ENCODE measurements at places on chromosomes 3 and 15.
A peak's percentile ranks its signal among the peaks of the same experiment; 100 is the strongest.

DNA sequence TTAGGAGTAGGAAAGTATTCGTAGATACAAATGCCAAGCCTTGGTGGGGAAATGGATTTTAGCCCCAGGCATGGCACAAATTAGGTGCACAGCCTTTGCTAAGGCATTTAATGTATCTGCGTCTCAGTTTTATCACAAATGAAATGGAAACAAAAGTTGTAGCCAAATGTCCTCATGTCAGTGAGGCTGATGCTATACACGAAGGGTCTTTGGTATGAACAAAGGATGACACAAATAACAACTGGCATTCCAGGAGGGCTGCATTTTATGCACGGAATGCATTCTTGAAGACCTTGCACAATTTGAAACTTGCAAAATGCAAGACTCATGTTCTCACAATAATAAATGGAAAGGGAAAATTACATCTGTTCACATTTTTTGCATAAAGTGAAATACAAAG, 181.9 kb downstream of the SV2B start:
- DNase-seq, result no peak

DNA sequence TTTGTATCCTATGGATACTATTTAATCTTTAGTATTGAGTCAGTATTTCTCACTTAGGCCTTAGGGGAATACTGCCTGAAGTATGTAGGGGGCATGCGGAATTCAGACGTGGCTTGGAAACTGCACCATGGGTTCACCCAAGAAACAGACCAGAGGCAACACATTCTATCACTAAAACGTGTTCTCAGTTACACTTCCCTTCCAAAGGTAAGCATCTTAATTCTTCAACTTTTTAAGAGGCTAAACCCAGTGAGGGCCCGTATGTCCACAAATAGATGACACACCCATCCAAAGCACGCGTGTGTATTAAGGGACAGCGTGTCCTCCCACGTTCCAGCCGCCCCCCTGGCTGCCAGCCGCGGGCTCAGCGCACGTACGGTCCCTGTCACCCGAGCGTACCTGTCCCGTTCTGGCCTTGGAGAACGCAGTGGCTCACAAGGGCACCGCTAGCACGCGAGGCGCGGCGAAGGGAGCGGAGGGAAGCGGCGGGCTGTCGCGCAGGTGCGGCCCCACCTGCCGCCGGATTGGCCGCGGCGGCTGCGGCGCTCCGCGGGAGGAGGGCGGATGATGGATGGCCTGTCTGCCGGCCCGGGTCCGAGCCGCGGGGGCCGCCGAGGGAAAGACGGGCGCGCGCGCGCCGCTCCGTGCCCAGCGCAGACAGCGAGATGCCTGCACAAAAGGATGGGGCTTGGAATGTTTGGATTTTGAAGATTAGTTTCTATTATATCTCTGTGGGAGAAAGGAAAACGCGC, 1003.9 kb upstream of the NR2F2 start:
- no peak for DNase-seq

DNA sequence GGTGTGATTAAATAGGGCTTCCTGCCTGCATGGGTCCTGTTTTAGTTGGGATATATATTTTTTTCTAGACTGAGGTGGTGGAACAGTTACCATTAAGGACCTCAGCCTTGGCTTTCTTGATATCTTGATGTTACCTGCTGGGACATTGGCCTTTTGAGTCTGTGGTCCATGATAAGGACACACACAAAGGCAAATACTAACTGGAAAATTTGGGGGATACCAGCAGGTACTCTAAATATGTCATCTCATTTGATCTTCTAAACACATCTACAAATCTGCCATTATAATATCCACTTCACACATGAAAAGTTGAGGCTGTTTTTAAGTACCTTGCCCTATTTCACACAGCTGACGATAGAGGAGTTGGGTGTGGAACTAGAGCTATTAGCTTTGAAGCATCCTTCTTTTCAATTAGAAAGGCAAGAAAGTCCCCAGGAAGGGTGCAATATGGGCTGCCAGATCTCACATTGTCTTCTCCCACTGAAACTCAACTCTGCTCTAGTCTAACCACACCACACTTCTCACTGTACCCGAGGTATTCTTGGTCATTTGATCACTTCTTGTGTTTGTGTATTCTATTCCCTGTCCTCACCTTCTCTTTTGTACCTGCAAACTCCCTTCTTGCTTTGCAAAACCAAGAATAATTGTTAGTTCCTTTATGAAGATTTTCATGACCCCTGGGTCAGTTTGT, 288.3 kb upstream of the ICE2 start:
- no peak for DNase-seq

DNA sequence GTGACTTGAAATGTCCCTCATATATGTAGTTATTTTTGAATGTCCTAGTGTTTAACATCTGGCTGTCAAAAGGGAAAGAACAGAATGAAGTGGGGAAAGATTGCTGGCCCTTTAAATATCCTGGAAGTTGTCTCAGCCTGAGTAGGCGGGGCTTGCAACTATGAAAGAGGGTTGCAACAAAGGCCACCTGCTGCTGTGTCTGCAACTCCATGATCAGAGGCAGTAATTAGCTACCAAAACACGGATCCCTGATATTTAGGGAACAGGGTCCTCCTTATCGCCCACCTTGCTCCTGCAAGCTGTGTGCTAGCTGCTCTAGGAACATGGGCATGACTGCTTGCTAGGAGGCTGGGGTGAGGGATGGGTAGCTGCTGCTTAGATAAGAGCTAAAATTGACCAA, 100.2 kb upstream of the CFAP20DC start:
- no peak for DNase-seq

- no peak for DNase-seq
These were observed 94.3 kb upstream of the CBLB start for GRCh38 chr3:105963161-105963560.

GRCh38 chr3:4808637-4809036, 170.6 kb upstream of the BHLHE40 start:
- no peak for DNase-seq

DNA sequence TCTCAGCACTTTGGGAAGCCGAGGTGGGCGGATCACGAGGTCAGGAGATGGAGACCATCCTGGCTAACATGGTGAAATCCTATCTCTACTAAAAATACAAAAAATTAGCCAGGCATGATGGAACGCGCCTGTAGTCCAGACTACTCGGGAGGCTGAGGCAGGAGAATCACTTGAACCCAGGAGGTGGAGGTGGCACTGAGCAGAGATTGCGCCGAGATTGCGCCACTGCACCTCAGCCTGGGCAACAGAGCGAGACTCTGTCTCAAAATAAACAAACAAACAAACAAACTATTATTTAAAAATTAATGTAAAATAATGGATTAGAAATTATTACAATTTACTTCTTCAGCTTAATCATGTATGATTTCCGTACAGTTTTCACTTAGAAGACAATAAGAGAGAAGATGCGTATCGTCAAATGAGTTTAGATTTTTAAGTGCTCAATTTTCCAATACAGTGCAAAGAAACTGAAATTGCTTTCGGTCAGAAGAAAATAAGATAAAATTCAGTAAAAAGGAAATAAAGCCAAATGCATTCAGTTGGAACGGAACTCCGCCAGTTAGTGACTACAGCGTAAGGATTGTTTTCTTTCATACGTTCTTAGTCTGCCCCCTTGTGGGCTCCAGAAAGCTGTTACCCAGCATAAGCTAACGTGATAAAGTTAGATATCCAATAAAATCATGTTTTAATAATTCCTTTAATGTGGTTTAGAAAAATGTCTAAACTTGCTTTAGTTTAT, 24.8 kb downstream of the AADAC start:
- DNase-seq, result peak; percentile 40

GRCh38 chr3:42376344-42376798, 34.0 kb downstream of the LYZL4 start:
- peak; percentile 64 for DNase-seq

DNA sequence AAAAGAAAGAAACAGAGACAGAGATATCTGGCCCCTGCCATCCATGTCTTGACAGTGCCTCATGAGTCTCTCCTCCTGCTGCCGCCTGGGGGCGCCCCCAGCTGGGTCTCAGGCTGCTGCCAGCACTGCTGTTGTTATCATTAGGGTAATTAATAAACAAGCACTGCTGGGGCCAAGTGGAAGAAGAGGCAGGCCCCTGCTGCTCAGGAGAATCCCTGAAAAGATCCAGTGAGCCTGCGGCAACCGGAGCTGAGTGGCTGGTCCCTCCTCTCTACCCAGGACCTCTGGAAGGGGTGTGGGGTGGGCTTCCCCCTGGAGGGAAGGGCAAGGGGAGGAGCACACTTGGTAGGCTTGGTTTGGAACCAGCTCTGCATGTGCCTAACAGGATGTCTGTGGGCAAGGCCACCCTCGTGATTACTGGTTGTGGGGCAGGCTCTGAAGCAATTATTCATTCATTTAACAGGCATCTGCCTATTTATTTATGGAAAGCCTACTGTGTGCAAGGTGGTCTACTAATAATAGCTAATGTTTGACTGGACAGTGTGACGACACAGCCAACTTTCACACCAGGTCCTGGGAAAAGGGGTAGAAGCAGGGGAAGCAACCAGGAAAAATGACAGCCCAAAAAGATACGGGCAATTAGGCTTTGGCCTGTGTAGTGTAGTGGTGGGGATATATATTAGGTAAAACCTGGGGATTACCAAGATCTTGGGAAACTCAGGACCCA, 1.2 kb upstream of the TYRO3 start:
- peak; percentile 56 for DNase-seq

GRCh38 chr3:68057637-68058320, 403.4 kb upstream of the SUCLG2 start:
- DNase-seq, result no peak

- DNase-seq, result no peak
These were observed 203.8 kb upstream of the HES1 start for GRCh38 chr3:193932136-193932535.

GRCh38 chr3:54427941-54428871, 305.9 kb downstream of the CACNA2D3 start:
- DNase-seq, result peak; percentile 36

GRCh38 chr3:49609815-49610214, 55.5 kb downstream of the BSN start:
- DNase-seq, result no peak

GRCh38 chr3:185900228-185900627, 37.6 kb downstream of the TRA2B start:
- DNase-seq, result peak; percentile 77

- peak; percentile 34 for DNase-seq
These were observed 30.1 kb upstream of the NANOGP8 start for GRCh38 chr15:35115155-35115725.

DNA sequence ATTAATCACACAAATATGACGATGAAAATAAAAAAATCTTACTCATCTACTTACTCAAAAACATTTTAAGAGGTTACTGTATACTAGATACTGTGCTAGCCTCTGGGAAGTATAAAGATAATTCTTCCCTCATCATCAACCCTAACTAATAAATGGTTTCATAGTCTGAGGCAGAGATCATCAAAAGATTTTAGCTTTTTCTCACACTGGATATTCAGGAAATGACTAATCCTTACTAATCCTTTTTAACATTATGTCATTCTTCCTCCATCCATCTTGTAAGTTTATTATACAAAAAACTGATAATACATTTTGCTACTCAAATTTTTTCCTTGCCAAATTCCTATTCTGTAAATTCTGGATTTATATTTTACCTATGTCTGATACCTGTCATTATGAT, 29.7 kb downstream of the ACAD11 start:
- no peak for DNase-seq

DNA sequence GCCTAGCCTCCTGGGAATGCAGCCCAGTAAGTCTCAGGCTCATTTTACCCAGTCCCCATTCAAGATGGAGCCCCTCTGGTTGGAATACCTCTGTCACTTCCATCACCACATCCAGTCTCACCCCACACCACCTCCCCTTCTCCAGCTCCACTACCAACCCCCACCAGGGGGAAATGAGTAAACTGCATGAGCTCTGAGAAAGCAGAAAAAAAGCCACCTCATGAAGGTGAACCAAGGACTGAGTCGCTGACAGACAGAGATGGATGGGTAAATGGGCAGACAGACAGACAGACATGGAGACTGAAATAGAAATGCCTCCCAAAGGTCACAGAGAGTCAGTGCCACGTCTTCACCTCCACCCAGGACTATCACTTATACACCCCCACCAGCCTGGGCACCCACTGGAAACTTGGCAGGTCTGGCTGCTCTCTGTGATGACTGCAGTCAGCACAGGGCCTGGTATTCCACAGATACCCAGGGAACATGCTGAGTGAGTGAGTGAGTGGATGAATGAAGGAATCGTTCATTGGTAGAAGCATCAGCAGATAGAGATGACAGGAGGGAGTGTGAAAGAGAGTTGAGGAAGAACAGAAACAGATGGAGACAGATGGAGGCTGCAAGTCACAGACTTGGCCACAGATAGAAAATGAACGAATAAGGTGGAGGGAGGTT, 4.9 kb upstream of the LOXL1 start:
- no peak for DNase-seq

DNA sequence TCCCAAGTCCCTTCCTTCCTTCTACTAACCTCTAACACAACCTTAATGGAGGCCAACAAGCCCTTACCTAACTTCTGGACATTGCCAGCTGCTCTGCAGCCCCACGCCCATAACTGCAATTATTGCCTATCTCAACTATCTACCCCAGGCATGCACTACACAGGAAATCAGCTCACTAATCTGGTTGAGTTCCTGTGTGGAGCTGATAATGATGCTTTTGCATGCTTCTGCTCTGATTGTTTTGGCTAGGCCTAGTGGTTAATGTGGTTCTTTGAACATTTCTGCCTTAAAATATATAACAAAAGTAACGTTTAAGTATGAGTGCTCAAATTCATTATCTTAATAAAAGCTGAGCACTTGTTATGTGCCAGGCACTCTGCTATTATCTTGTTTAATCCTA, 463.9 kb downstream of the MFSD1 start:
- DNase-seq, result no peak

- peak; percentile 84 for DNase-seq
These were observed 15.2 kb downstream of the FSTL1 start for GRCh38 chr3:120435621-120436020.

- DNase-seq, result no peak
These were observed 562.7 kb downstream of the GBE1 start for GRCh38 chr3:81198756-81199155.

- peak; percentile 34 for DNase-seq
These were observed 16.7 kb upstream of the CMTM7 start for GRCh38 chr3:32374788-32375595.

- no peak for DNase-seq
These were observed 163.2 kb upstream of the GRM7 start for GRCh38 chr3:6697722-6698121.

DNA sequence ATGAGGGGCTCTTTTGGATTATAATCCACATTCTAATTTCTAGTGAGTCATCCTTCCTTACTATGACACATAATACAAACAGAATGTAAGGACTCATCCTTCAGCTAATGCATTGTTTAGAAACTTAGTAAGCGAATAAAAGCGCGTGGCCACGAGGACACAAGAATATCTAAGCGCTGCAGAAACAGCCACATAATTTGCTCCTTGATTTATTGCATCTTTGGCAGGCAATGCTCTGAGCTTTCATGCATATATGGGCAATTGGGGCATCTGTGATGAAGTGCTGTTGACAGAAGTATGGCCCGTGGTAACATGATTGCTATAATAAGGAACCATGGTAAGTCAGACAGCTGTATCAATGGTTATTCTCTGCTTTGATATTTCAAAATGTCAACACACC, 191.3 kb upstream of the ZNF385D start:
- DNase-seq, result peak; percentile 64
